ENCODE measurements at places on chromosomes 13 and 19. TPM values are rescaled to one million over a fixed set of nuclear protein-coding genes. Genes with fewer than 3 reads are reported as not detected.

PBX4 gene
- total RNA-seq, result 0.90 TPM

ADPRHL1 gene
- total RNA-seq, result 0.28 TPM

LILRB5 gene
- total RNA-seq, result not detected

LYL1 gene
- 0.28 TPM for total RNA-seq

IFNL1 gene
- total RNA-seq, result not detected

SRRM5 gene
- not detected for total RNA-seq

TIMM29 gene
- 13.9 TPM for total RNA-seq

- DNase-seq, result peak; percentile 66
These were observed 402.7 kb downstream of the TBC1D4 start for GRCh38 chr13:75079226-75079625.

DNA sequence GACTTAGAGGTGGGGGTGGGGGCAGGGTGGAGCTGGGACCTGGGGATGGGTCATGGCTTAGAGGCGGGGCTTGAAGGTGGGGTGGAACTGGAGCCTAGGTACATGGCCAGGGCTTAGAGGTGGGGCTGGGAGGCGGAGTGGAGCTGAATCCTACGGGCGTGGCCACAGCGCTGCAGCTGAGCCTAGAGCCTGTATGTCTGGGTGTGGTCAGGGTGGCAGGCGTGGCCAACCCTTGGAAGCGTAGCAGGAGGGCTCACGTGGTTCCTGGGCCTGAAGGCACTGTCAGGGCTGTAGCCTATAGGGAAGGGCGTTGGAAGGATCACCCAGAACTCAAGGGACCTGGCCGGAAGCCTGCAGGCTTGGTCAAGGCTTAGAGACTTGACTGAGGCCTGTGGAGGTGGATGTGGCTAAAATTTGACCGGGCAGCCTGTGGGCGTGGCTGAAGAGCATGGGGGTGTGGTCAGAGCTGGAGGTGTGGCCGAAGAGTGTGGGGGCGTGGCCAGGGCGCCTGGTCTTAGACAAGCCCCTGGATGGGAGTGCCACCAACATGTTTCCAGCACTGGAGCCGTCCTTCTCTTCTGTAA lies 24.3 kb downstream of the COLGALT1 start:
- peak; percentile 26 for DNase-seq

GRCh38 chr13:90032841-90033493 lies 1314.5 kb upstream of the MIR17HG start:
- DNase-seq, result no peak

- peak; percentile 99 for DNase-seq
These were observed at the start of gene USPL1 for GRCh38 chr13:30617315-30618185. Gene USPL1 (plus strand): TSS chr13:30617920. CDS start chr13:30621141, 3,221 bp downstream.

DNA sequence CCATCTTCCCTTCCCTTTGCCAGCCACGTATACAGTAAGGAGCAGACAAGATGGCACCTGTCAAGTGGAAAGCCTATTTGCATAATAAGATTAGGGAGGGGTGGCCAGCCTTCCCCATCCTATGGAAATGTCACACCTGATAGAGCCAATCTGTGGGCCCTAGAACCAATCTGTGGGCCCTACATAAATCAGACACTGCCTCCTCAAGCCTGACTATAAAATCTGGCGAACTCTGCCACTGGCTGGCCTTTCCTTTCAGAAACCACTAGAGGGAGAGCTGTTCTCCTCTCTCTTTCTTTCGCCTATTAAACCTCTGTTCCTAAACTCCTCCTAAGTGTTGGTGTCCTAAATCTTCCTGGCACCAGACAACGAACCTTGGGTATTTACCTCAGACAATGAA lies 231.5 kb upstream of the KLHL1 start:
- no peak for DNase-seq

- DNase-seq, result no peak
These were observed 1.2 kb upstream of the CHMP2A start for GRCh38 chr19:58555920-58556621.

- DNase-seq, result peak; percentile 84
These were observed at the start of gene SBSN for GRCh38 chr19:35528218-35529038. Gene SBSN (minus strand): TSS chr19:35528311. CDS start chr19:35528281, 30 bp downstream.

DNA sequence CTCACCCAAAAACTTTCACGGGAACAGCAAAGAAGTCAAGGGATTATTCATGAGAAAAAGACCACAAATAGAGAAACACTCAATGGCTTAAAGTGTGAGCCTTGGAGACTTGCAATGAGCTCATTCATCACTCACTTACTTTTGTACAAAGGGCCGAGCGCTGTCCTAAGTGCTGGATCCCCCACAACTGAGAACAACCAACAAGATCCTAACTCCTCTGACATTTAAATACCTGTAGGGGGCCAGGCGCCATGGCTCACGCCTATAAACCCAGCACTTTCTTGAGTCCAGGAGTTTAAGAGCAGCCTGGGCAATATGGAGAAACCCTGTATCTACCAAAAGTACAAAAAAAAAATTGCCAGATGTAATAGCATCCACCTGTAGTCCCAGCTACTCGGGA lies 29.4 kb upstream of the ZNF507 start:
- DNase-seq, result no peak

All from IMR-90 (cell line).